ENCODE measurements at places on chromosomes 11 and 22.

GRCh38 chr22:42287174-42287890 lies 16.9 kb upstream of the TCF20 start:
- DNase-seq: no peak

DNA sequence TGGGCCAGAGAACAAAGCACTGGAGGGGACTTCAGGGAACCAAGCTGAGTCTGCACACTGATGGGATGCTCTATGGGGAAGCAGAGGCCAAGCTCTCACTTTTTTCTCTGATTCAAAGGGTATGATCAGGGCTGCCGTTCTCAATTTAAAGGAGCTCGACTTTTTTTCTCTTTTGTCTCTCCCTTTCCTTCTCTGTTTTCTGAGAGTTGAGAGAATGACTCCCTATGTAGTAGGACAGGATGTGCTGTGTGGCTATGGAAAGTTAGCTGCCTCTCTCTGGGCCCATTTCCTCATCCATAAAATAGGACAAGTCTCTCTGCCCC lies 7.9 kb downstream of the ADORA2A start:
- no peak for DNase-seq

DNA sequence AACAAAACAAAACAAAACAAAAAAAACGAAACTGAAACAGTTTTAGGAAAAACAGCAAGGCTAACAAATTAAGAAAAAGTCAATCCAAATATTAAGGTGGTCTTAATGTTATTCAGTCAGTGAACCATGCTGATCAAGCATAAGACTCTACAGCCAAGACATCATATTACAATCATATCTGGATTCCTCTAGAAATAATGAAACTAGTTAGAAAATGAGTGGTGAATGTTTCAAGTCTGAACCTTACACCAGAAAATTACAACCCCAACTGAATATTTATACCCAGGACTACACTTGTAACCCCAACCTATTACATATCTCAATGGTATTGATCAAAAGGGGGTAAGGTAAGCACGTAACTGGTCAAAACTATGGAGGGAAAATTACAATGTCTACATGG lies 48.8 kb downstream of the ACAT1 start:
- DNase-seq: no peak

DNA sequence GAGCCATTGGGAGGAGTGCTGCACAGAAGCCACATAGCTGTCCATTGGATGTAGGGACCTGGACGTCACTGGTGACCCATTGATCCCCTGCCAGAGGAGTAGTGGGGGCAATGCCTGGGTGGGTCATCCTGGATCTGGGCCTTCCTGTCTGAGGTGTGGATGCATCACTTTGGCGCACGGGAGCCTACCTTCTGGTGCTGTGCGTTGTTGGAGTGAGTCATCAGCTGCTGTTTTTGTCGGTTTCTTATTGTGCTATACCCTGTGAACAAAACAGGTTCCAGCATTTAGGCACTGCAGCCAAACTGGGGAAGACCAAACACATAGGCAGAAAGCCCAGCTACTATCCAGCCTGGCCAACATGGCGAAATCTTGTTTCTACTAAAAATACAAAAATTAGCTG lies 3.2 kb downstream of the TAF6L start:
- DNase-seq: no peak

DNA sequence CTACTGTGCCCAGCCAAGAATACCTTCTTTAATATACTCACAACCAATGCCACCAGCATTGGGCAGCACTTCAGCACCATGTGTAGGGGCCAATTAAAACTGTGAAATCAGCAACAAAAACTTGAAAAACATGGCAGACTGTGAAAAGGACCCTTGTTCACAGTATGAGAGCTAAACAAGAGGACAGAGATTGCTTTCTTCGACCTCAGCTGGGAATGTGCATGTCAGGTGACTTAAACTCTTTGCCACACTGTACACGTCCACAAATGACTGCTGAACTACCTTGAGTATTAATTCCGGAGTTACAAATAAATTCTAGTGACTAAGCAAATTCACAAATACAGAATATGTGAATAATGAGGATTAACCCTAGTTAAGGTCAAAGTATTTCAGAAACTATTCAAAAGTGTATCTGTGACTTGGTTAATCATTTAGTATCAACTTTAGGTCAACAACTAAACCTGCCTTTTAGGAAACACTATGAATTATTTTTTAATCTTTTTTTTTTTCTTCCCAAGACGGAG lies 33.0 kb downstream of the DDX6 start:
- DNase-seq: no peak

DNA sequence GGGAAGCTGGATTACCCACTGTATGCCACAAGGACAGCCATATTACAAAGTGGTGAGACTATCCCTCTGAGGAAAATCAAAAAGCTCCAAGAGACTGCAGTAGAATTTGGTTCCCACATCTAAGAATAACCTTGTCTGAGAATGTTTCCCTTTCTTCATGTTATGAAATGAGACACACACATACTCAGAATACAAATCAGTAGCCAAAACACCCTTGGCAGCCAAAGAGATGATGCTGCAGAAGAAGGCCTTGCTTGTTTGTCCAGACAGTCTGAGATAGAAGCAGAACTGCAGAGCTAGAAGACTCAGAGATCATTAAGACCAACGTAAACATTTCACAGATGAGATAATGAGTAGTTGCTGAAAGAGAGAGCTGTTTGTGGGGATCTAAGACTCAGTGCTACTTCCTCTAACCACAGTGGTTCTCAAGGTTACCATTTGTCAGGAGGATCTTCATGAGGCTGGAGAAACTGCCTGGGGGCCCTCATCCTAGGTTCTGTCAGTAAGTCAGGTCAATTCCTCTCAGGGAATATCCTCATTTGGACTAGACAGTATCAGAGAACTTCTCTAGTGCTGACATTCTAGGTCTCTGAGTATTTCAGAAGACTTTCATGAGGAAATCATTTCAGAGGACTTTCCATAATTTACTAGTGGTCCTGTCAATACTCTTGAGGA lies 38.9 kb downstream of the RELT start:
- DNase-seq: no peak

GRCh38 chr22:32700191-32700882 lies 101.2 kb upstream of the TIMP3 start:
- no peak for DNase-seq

DNA sequence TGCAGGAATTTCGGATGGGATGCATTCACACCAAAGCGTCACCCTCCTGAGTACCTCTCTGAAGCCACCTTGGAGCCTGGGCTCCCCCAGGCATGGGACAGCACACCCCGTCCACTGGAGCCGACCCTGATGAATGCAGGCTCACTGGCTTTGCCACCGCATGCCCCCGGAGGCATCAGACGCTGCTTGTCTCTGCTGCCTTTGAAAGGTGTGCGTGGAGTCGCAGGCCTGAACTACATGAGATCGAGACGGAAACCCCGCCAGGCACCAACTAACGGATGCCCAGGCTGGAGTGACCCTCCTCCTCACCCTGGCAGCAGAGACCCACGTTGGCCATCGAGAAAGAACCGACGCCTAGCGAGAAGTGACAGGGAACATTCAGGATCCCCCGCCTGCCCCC lies 22.5 kb downstream of the KRTAP5-5 start:
- DNase-seq: no peak

Measured in activated CD4-positive, CD25-positive, alpha-beta regulatory T cell (primary cell).